ENCODE measurements at places on chromosomes 5 and 9. TPM values are rescaled to one million over a fixed set of nuclear protein-coding genes. Genes with fewer than 3 reads are reported as not detected.

GRCh38 chr5:81842795-81843398 is 92.0 kb upstream of the SSBP2 start:
- DNase-seq: no peak

GRCh38 chr5:8844847-8845246 is 701.0 kb downstream of the SEMA5A start:
- no peak for DNase-seq

DNA sequence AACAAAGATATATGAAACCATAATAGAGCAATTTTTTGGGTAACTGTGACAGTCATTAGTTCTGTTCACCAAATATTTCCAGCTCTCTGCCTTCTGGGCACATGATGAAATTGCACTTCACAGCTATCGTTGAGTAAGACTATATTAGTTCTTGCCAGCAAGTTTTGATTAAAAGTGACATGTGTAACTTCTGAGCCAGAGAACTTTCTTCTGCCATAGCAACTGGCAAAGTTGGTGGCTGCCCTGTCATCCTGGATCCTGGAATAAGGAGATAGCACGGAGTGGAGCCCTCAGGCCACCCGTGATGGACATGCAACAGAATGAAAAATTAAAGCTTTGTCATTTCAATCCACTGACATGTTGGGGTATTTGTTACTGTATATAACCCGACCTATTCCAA is 194.4 kb upstream of the VCAN start:
- DNase-seq: no peak

- no peak for DNase-seq
These were observed 13.5 kb downstream of the SNX2 start for GRCh38 chr5:122788371-122788770.

DNA sequence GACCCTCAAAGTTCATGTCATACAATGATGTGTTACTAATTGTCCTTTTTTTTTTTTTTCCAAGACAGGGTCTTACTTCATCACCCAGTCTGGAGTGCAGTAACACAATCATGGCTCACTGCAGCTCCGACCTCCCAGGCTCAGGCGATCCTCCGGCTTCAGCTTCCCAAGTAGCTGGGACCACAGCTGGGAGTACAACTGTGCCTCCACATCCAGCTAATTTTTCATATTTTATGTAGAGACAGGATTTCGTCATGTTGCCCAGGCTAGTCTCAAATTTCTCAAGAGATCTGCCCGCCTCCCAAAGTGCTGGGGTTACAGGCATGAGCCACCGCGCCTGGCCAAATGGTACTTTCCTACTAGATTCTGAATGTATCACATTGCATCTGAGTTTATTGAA is 49.4 kb upstream of the EBF1 start:
- DNase-seq: no peak

DNA sequence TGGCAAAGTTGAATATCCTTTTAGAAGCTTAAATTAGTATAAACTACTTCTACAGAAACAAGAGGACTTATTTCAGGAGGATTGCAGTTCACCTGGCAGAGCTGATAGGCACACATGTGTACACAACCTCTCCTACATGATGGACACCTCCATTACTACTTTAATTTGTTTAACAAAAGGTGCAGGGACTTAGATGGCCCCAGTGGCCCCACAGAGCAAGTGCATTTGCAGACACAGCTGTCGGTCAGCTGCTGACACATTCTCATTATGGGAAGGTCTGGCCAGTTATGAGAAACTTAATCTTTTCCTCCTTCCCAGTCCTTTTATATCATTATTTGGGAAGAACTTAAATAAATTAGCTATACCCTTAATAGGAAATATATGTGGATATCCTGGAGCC is 28.3 kb downstream of the TDRD7 start:
- no peak for DNase-seq

- no peak for DNase-seq
These were observed 16.7 kb downstream of the NDUFAF2 start for GRCh38 chr5:60961685-60962084.

DNA sequence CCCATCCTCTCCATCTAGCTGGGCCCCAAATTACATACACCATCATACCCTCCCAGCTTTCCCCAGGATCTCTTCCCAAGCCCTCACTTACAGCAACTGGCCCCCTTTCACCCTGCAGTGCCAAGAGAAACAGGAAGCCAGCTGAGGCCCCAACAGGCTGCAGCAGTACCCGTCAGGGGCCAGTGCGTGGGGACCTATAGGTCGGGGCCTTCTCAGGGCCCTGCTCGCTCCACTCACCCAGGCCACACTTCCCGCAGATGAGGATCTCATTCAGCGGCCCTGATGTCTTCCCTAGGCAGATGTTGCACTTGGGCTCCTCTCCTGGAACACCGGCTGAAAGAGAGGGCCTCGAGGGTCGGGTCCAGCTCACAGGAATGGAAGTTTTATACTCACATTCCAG is 6.8 kb downstream of the PHF19 start:
- DNase-seq: no peak

DNA sequence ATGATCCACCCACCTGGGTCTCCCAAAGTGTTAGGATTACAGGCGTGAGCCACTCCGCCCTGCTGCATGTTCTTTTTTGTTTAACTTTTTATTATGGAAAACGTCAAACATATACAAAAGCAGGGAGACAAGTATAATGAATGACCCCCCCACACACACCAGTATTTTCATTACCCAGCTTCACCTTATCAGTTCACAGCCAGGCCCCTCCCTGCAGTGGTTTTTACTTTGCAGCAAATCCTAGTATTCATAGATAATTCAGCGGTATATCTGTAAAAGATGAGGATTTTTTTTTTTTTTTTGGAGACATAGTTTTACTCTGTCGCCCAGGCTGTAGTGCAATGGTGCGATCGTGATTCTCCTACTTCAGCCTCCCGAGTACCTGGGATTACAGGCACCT is 2.3 kb downstream of the POMT1 start:
- no peak for DNase-seq

DNA sequence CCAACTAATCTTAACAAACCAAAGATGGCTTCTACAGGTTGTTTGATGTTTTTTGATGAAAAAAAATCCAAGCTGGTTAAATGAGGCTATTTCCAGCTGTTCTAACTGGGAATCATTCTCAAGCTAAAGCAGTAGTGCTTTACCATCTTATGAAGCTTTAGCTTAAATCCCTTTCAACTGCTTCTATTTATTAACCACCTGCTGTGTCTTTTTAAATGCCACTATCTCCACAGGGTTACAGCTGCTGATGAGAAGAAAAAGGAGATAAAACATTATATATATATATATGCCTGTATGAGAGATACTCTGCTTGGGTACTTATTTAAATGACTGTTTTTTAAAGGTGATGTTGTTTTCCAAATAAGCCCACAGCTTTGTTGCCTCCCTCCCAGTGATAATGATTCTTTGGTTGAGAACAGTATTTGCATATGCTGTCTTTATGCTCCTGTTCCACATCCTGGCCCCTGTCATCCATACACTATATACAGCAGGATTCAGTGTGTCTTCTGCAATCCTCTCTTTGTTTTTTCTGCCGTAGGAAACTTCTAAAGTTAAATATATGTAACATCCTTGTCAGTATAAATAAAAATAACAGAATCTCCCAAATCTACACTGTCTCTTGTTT is 164.0 kb downstream of the PAM start:
- no peak for DNase-seq

- DNase-seq: no peak
These were observed 43.3 kb upstream of the IRX4 start for GRCh38 chr5:1926071-1926440.

DNA sequence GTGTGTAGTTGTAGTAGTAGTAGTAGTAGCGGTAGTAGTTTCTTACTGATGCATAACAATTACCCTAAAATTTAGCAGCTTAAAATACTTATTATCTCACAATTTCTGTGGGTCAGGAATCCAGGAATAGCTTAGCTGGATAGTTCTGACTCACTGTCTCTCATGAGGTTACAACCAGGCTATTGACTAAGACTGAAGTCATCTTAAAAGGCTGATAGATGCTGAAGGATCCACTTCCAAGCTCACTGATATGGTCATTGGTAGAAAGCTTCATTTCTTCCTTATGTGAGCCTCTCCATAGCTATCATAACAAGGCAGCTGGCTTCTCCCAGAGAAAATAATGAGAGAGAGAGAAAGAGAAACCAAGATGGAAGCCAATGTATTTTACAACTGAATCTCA is 147.5 kb upstream of the FBXL17 start:
- no peak for DNase-seq

DNA sequence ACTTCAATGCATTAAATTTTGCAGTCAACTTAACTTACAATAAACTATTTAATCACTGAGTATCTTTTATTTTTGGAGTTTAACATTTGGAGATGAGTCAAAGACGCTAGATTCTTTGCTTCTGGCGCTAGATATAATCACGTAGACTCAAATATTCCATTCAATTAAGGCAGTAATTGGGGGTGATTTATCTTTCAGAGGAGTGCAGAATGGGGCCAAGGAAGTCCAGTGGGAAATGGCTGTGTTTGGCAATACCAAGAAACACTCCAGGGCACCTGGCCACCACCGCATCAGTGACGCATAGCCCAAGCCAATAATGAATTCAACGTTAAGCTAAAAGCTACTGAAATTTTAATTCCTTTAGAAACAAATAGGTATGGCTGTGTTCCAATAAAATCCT is 81.2 kb downstream of the PHAX start:
- no peak for DNase-seq

DNA sequence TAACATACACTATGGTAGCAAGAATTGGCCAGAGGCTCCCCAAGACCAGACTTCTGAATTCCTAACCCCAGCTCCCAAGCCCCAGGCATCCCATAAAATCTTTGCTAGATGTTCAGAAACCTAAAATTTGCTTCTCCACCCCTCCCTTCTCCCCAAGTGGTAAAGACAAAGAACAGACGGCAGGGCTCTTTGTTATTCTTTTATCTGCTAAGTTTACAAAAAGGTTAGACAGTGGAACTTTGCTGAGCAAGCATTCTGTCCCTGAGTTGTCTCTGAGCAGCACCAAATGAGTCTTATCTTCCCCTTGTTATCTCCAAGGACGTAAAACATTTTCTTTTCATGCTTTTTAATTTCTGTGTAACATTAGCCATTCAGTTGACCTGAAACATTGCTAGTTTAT is 30.2 kb downstream of the TJP2 start:
- DNase-seq: no peak

DNA sequence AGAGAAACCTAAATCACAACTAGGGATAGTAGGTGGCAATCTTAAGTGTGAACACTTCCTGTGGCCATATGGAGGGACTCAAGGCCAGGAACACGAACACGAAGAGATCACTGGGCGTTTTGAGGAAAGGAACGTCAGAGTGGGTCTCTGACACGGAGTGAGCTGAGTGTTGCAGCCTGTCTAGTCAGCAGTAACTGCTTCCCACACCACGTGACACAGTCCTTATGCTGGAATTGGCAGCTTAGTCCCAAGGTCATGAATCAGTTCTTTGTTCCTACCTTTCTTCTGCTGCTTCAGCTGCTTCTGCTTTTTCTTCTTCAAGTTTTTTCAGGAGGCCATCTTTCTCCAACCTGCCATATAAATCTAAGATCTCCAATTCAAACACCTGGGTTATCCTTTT is 18.2 kb downstream of the SPACA9 start:
- DNase-seq: no peak

DNA sequence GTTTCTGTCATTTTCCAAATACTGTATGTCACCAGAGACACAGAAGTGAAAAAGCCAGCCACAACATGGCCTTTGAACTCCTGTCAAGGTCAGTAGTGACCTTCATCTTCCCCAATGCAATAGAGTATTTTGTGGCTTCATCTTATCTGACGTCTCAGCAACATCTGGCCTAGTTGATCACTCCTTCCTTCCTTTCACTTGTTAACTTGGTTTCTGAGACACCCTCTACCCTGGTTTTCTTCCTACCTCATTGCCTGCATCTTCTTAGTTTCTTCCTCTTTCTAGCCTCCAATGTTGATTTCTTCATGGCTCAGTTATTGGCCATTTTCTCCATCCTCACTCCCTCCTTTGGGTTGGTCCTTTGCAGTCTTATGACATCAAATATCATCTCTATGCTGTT is 36.3 kb downstream of the GLIS3 start:
- no peak for DNase-seq

- DNase-seq: no peak
These were observed 12.5 kb downstream of the SQSTM1 start for GRCh38 chr5:179833056-179833708.

GRCh38 chr5:32645246-32645645 is 59.9 kb downstream of the SUB1 start:
- no peak for DNase-seq

DNA sequence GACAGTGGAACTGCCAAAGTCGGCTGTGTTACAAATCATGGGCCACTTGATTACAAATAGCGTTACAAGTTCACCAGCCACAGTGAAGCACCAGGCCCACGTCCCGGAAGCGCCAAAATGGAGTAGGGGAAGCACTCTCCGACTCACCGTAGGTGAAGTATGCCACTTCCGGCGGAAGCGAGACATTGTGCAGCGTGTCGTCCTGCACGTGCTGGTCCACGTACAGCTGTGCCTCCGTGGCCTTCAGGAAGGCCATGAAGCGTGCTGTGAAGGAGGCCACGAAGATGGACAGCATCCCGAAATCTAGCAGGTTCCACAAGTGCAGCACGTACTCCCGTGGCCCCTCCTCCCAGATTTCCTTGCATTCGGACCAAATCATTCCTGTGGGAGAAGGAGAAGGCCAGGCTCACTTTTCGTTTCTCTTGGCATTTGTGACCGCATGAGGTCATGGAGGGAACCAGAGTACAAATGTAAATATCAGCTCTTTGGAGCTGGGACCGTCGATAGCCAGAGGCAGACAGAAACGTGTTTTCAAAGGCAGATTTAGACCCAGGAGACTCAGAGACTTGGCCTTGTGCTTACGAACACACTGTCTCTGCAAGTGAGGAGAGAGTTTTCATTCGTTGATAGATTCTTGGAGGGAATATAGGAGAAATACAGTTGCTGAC is 58.7 kb upstream of the SMIM32 start:
- no peak for DNase-seq

- DNase-seq: no peak
These were observed 15.9 kb upstream of the DMRT2 start for GRCh38 chr9:1034271-1034670.

DNA sequence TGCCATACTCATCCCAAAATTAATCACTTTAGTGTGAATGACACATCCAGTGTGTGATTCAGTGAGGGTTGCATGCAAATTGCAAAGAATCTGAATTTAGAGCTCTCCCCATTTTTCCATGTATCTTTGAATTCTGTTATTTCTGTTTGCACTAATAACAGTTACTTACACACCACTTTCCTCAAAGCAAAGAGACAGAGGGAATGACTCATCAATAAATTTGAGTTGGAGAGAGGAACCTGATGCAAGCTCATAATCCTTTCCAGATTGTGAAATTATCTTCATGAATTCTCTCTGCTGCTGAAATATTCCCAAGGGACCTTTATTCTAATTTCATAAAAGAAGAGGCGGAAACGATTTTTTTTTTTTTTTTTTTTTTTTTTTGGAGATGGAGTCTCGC is 204.8 kb downstream of the CDH9 start:
- DNase-seq: no peak

BAAT gene
- total RNA-seq: 0.09 TPM

AGXT2 gene
- total RNA-seq: not detected

GLE1 gene
- 36.8 TPM for total RNA-seq

HABP4 gene
- 3.4 TPM for total RNA-seq

CDK9 gene
- total RNA-seq: 38.9 TPM

NREP gene
- total RNA-seq: 173 TPM

ADGRV1 gene
- 2.2 TPM for total RNA-seq

Data from thymus (tissue), 14 donors.